ENCODE measurements at places on chromosomes 6 and 20.

GRCh38 chr20:49888212-49889000 lies 26.9 kb downstream of the SPATA2 start:
- DNase-seq: peak; percentile 95

GRCh38 chr6:124753562-124754105 lies 208.6 kb upstream of the RNF217 start:
- DNase-seq: no peak

DNA sequence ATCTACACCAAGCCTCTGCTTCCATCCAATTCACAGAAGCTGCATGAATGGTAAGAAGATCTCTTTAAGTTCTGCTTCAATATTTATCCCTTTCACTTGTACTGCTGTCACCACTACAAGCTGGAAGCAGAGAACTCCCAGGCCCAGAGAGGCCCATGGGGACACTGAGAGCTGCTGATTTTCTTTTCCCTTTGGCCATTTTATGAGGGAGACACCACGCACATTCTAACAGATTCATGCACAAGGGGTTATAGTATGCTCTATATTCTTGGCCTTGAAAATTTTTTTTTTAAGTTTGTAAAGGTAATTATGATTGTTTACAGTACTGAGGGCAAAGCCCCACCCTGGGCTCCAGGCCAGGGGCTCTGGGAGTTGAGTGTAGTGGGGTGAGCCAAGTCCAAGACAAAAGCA lies 88.4 kb downstream of the MYB start:
- no peak for DNase-seq

GRCh38 chr6:19159089-19159488 lies 678.1 kb upstream of the ID4 start:
- no peak for DNase-seq

DNA sequence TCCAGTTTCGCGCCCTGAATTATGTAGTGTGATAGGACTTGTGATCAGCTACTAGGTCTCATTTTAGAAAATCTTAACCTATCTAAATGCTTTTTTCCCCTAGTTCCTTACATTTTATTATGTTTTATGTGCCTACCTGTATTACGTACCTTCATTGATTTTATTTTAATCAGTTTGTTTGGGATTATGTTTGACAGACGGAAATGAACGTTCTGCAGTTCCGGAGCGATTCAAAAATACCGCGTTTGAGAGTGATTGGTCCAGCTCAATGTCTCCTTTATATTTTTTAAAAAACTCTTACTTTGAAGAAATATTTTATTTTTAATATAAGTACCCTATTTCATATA lies 114.3 kb upstream of the BTN3A2 start:
- no peak for DNase-seq

- no peak for DNase-seq
Observed at GRCh38 chr20:1888796-1889463, 6.3 kb upstream of the SIRPA start.

Data from RCC 7860 (cell line).